Heart right ventricle (tissue), 16 donors: ENCODE measurements at places on chromosomes 11 and 22. TPM values are rescaled to one million over a fixed set of nuclear protein-coding genes. Genes with fewer than 3 reads are reported as not detected.

Gene GPR83
- 0.14 TPM for total RNA-seq

Gene TEX54
- total RNA-seq: not detected

Gene NAALAD2
- 0.39 TPM for total RNA-seq

Gene CALCA
- not detected for total RNA-seq

DNA sequence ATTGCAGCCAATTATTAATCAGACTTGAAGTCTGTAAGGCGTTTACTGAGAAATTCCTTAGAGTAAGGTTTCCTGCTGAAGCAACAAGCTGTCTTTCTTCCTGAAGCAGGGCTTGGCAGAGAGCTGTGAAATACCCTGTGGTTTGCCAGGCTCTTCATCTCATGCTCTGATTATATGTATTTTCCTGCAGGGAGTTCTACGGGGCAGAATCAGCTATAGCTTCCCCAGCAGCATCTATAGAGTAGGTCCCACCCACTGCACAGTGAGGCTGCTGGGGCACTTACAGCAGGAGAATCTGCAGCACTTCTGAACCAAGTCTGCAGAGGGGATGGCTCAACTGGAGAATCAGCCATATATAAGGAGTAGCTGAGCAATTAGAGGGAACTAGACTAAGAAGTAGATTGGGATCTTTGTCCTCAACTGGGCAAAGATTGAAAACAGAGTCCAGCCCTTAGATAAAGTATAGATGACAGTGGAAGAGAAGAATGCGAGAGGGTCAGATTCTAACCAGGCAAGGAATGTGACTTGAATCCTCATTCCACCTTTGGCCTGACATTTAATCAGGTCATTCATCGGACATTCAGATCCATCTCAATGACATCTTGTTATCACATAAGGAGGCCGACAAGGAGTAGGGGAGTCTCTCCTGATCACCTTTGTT is 37.6 kb downstream of the CNTF start:
- no peaks in the 10 kb centered on the region for H3K36me3 ChIP-seq
- H3K27ac ChIP-seq: no peak overlapping the region
- H3K4me3 ChIP-seq: no peak overlapping the region
- DNase-seq: no peak
- peaks cover 19% of the 10 kb centered on the region for H3K27me3 ChIP-seq

DNA sequence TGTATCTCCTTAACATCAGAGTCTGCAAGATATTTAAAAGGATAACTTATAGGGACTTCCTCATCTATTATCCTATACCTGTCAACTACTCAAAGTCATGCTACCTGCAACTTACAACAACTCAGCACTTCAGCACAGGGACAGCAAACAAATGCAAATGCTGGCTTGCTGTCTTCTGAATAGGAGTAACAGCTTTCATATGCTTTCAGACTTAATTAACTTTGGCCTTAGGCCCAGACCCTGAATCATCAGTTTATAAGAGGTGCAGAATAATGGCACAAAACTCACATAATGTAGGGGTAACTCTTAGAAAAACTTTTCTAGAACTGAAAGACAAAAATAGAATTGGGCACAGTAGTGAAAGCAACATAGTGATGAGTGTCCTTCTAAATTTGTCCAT is 953.4 kb downstream of the DLG2 start:
- H3K4me1 ChIP-seq: no peaks in the 10 kb centered on the region
- H3K27me3 ChIP-seq: no peaks in the 10 kb centered on the region
- no peaks in the 10 kb centered on the region for H3K36me3 ChIP-seq
- no peak for DNase-seq
- H3K4me3 ChIP-seq: no peak overlapping the region
- no peak overlapping the region for H3K27ac ChIP-seq

- H3K4me3 ChIP-seq: no peak overlapping the region
- peak overlapping the region; percentile 16 for H3K27ac ChIP-seq
- peaks cover 37% of the 10 kb centered on the region for H3K4me1 ChIP-seq
- H3K27me3 ChIP-seq: no peaks in the 10 kb centered on the region
- no peaks in the 10 kb centered on the region for H3K36me3 ChIP-seq
Measured at GRCh38 chr22:31295831-31296657, 3.8 kb upstream of the PIK3IP1 start.
